ENCODE measurements at places on chromosomes 6 and 20.

GRCh38 chr6:82836022-82836575, 229.5 kb downstream of the UBE3D start:
- no peak for DNase-seq
- no peak overlapping the region for H3K27ac ChIP-seq
- H3K4me1 ChIP-seq: peaks cover 5% of the 10 kb centered on the region
- peaks cover 5% of the 10 kb centered on the region for H3K36me3 ChIP-seq
- peaks cover 6% of the 10 kb centered on the region for H3K27me3 ChIP-seq
- no peak overlapping the region for H3K4me3 ChIP-seq

DNA sequence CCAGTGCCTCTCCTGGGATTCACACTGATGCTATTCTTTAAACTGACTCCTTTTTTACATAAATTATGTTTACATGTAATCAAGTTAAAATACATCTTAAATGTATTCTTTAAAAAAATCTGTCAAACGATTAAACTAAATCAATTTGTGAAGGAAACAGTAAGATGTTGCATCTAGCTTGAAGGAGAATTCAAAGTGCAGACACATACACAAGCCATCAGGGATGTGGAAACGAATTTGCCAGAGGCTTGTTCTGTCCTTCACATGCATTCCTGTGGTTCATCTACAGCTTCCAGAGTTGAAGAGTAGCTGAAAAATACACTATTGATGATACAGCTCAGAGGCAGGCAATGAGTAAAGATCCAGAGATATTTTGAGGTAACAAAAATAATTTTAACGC, 7.3 kb upstream of the BPIFB3 start:
- H3K27ac ChIP-seq: no peak overlapping the region
- no peak overlapping the region for H3K4me3 ChIP-seq
- DNase-seq: no peak
- peaks cover 23% of the 10 kb centered on the region for H3K27me3 ChIP-seq
- H3K36me3 ChIP-seq: peaks cover 10% of the 10 kb centered on the region

DNA sequence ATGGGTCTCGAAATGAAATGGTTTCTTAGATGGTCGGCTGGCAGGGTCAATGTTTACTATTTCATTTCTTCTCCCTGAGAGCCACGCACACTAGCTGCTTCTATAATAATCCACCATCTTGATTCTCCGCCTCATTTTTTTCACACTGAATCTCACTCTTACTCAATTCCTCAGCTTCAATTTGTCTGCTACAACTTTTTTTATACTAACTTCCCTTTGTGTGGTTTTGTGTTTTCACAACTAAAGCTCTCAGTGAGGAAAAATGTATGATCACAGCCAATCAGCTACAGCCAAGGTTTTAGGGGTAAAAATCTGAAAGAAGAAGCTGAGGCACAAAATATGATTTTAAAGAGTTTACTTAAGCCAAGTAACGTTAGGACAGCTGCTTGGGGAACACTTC, 1309.4 kb downstream of the EPHA7 start:
- H3K36me3 ChIP-seq: no peaks in the 10 kb centered on the region
- H3K4me1 ChIP-seq: no peaks in the 10 kb centered on the region
- no peak overlapping the region for H3K4me3 ChIP-seq

DNA sequence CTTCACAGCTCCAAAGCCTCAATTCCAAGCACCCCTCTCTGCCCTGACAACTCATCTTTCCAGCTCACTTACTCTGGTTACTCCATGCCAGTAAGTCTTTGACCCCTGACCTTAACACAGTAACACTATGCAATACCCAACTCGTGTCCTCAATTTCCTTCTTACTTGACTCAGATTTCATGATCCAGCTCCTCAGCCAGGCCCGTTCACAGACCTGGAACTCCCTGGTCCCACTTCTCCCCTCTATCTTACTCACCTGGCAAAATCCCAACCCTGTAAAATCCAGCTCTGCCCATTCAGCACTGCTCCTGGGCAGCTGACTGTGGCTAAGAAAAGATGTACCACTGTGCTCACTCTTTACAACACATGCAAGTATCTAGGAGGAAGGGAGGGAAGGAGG, 7.9 kb downstream of the GNL1 start:
- peaks cover 25% of the 10 kb centered on the region for H3K4me1 ChIP-seq
- H3K27me3 ChIP-seq: no peaks in the 10 kb centered on the region
- peaks cover 28% of the 10 kb centered on the region for H3K36me3 ChIP-seq
- peak; percentile 52 for DNase-seq
- no peak overlapping the region for H3K4me3 ChIP-seq
- H3K27ac ChIP-seq: no peak overlapping the region

DNA sequence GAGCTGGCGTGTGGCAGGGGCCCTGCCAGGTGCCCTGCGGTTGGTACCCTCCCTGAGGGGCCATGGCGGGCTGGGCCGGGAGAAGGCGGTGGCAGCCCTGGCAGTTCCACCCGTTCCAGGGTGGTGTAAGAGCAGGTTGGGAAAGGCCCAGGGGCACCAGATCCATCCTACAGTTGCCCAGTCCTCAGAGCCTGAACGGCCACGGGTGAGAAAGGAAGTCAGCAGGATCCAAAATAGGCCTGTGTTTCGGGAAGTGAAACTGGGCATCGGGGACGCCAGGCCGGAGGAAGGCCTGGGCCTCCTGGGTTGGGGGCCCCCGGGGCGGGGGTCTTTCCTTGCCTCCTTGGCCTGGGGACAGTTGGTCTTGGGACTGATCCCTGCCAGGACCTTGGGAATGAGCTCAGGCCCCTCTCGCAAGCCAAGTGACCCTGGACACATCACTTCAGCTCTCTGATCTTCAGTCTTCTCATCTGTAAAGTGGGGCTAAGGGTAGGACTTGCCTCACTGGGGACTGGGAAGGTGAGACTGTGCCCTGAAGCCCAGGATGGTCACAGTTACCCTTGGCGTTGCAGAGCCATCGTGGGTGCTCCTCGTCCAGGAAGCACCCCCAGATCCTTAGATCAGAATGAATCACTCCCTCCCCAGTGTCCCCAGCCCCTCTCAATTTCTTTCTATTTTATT, 18.1 kb upstream of the NOL4L start:
- no peaks in the 10 kb centered on the region for H3K36me3 ChIP-seq
- no peak for DNase-seq
- H3K4me1 ChIP-seq: 0 out of 2 replicates have a peak, but pooled peaks cover 5% of the 10 kb centered on the region
- no peak overlapping the region for H3K4me3 ChIP-seq
- H3K27ac ChIP-seq: no peak overlapping the region

DNA sequence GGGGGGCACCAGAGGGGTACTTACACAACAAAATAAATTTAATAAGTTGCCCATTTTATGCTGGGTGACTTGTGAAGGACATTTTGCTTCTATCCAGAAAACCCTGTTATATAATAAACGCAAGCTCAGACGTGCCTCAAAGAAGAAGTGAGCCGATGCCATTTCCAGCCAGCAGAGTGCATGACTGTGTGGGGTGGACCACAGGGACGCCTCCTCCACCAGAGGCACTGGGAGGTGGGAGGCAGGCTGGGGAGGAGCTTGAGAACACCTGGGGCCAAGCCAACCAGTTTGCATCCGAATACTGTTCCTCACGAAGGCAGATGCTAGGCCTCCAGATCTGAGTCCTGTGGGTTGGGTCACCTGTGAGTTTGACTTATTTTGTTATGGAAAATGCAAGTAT, 363.8 kb downstream of the RNGTT start:
- no peak overlapping the region for H3K27ac ChIP-seq
- H3K4me1 ChIP-seq: no peaks in the 10 kb centered on the region
- H3K4me3 ChIP-seq: no peak overlapping the region
- DNase-seq: no peak
- H3K27me3 ChIP-seq: peaks cover 2% of the 10 kb centered on the region
- no peaks in the 10 kb centered on the region for H3K36me3 ChIP-seq

- peaks cover 3% of the 10 kb centered on the region for H3K27me3 ChIP-seq
- no peak for DNase-seq
- no peak overlapping the region for H3K27ac ChIP-seq
Observed at GRCh38 chr6:26392932-26393636, 9.0 kb upstream of the BTN3A1 start.

GRCh38 chr6:19991176-19991575, 154.0 kb downstream of the ID4 start:
- no peaks in the 10 kb centered on the region for H3K36me3 ChIP-seq
- no peak overlapping the region for H3K27ac ChIP-seq
- H3K4me3 ChIP-seq: no peak overlapping the region

GRCh38 chr6:15523679-15524630, 138.9 kb downstream of the DTNBP1 start:
- H3K27me3 ChIP-seq: peaks cover 7% of the 10 kb centered on the region
- peaks cover 11% of the 10 kb centered on the region for H3K4me1 ChIP-seq
- H3K27ac ChIP-seq: no peak overlapping the region
- no peak overlapping the region for H3K4me3 ChIP-seq
- H3K36me3 ChIP-seq: peaks cover 50% of the 10 kb centered on the region

- peaks cover 18% of the 10 kb centered on the region for H3K27me3 ChIP-seq
- no peak overlapping the region for H3K27ac ChIP-seq
- H3K36me3 ChIP-seq: no peaks in the 10 kb centered on the region
- H3K4me1 ChIP-seq: peaks cover 6% of the 10 kb centered on the region
- no peak overlapping the region for H3K4me3 ChIP-seq
Observed at GRCh38 chr6:7343546-7344475, 30.8 kb upstream of the SSR1 start.

- no peak overlapping the region for H3K27ac ChIP-seq
- no peak overlapping the region for H3K4me3 ChIP-seq
- peaks cover 6% of the 10 kb centered on the region for H3K27me3 ChIP-seq
- DNase-seq: no peak
- peaks cover 17% of the 10 kb centered on the region for H3K4me1 ChIP-seq
Observed at GRCh38 chr6:7628909-7629308, 38.9 kb downstream of the SNRNP48 start.

DNA sequence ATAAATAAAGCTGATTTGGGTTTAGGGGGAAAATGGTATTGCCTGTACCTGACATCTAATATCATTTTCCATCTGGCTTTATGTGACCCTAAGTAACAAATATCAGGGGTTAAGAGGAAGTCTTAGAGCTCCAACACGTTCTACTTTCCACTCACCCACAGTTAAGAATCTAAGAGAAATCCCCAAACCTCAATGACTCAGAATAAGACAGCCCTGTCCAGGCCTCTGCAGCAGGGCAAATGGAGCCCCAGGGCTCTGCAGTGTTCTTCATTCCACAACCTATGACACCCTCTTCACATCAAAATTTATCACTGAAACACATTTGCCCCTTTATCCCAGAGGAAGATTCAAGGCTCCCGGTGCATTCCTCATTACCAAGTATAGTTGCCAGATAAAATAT, 20.3 kb upstream of the TENT5A start:
- DNase-seq: peak; percentile 86
- peaks cover 68% of the 10 kb centered on the region for H3K4me1 ChIP-seq
- peaks cover 6% of the 10 kb centered on the region for H3K36me3 ChIP-seq
- H3K27me3 ChIP-seq: no peaks in the 10 kb centered on the region
- peak overlapping the region; percentile 56 for H3K27ac ChIP-seq

DNA sequence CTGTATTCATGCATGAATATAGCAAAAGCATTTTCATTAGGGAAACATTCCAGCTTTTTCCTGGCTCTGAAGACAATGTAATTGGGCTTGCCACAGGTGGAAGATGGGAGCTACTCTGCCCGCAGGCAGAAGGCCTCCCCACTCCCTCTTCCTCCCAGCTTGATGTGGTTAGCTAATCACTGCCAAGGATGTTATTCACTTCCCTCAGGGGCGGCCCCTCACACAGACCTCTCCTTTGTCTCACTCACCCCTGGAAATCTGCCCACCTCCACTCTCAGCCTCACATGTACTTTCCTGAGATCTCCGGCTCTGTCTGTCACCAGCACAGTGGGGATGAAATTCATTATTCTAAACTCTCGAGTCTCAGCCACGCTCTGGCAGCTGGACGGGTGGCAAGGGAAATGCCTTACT, 100.7 kb downstream of the ANKRD60 start:
- no peak overlapping the region for H3K27ac ChIP-seq
- no peak overlapping the region for H3K4me3 ChIP-seq
- H3K27me3 ChIP-seq: peaks cover 36% of the 10 kb centered on the region
- peak; percentile 25 for DNase-seq
- H3K36me3 ChIP-seq: no peaks in the 10 kb centered on the region

- no peak overlapping the region for H3K4me3 ChIP-seq
- peaks cover 2% of the 10 kb centered on the region for H3K27me3 ChIP-seq
- peaks cover 20% of the 10 kb centered on the region for H3K36me3 ChIP-seq
- H3K4me1 ChIP-seq: no peaks in the 10 kb centered on the region
- no peak overlapping the region for H3K27ac ChIP-seq
- no peak for DNase-seq
Observed at GRCh38 chr20:64029293-64030117, 6.5 kb upstream of the C20orf204 start.

DNA sequence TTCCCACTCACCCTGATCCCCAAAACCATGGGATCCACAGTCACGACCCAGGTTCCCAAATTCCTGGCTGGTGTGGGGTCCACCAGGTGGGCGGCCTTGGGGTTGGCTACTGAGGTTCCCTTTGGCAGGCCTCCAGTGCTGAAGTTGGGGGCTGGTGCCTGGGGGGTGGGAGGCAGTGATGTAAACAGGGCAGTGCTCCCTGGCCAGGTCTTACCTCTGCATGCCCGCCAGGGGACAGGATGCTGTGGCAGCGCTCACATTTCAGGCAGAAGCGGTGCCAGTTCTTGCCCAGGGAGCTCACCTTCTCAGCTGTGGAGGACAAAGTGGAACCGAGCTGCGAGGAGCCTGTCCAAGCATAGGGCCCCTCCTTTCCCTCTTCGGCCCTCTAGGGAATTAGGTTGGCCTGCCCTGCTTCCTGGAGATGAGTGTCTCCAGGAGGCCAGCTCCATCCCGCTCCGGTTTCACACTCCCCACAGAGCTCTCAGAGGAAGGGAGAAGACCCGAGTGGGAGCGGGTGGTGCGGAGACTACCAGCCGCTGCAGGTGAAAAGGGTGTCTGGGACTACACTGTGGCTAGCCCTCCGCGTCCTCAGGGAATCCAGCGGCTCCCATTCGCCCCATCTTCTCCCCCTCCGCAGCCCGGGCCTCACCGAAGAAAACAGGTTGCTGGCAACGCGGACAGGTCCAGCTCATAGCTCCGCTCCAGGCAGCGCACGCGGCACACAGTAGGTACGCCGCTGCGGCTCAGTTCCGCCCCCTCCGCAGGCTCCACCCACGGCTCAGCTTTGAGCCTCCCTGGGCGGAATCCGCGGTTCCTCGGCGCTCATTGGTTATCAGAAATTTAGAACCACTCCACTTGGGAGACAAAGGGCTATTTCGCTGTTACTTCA, at the start of gene CRIP3:
CRIP3 (minus strand) TSS at position 726 of the 889 bp plus-strand sequence; CDS start at position 692, 34 bp downstream.
- H3K27me3 ChIP-seq: peaks cover 34% of the 10 kb centered on the region
- DNase-seq: no peak
- peak within 1 kb of the TSS; percentile 66 for H3K4me3 ChIP-seq
- H3K4me1 ChIP-seq: peaks cover 7% of the 10 kb centered on the region
- no peaks in the 10 kb centered on the region for H3K36me3 ChIP-seq
- H3K27ac ChIP-seq: no peak within 1 kb of the TSS

GRCh38 chr6:54876365-54876764, 29.8 kb downstream of the FAM83B start:
- H3K27me3 ChIP-seq: no peaks in the 10 kb centered on the region
- H3K4me1 ChIP-seq: no peaks in the 10 kb centered on the region
- H3K36me3 ChIP-seq: no peaks in the 10 kb centered on the region
- no peak for DNase-seq
- H3K4me3 ChIP-seq: no peak overlapping the region

DNA sequence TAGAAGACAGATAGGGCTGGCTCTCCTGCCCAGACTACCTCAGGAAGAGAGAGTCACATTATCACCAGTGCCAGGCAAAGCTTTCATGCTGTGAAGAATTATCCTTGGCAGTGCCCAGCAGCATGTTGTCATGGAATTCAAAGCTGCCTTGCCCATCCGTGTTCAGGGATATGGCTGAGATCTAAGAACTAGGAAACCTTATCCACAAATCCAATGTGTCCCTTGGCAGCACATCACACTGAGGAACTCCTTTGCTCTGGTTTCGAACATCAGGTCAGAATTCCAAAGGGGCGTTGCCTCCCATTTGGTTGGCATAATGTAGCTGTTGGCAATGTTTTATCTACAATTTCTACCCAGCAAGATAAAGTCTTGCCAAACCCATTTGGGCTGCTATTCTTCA, 52.7 kb downstream of the ADGRF1 start:
- H3K36me3 ChIP-seq: no peaks in the 10 kb centered on the region
- no peak for DNase-seq
- peaks cover 5% of the 10 kb centered on the region for H3K27me3 ChIP-seq
- no peak overlapping the region for H3K4me3 ChIP-seq
- no peak overlapping the region for H3K27ac ChIP-seq
- H3K4me1 ChIP-seq: peaks cover 36% of the 10 kb centered on the region
